ENCODE measurements at places on chromosomes 6 and 20.

DNA sequence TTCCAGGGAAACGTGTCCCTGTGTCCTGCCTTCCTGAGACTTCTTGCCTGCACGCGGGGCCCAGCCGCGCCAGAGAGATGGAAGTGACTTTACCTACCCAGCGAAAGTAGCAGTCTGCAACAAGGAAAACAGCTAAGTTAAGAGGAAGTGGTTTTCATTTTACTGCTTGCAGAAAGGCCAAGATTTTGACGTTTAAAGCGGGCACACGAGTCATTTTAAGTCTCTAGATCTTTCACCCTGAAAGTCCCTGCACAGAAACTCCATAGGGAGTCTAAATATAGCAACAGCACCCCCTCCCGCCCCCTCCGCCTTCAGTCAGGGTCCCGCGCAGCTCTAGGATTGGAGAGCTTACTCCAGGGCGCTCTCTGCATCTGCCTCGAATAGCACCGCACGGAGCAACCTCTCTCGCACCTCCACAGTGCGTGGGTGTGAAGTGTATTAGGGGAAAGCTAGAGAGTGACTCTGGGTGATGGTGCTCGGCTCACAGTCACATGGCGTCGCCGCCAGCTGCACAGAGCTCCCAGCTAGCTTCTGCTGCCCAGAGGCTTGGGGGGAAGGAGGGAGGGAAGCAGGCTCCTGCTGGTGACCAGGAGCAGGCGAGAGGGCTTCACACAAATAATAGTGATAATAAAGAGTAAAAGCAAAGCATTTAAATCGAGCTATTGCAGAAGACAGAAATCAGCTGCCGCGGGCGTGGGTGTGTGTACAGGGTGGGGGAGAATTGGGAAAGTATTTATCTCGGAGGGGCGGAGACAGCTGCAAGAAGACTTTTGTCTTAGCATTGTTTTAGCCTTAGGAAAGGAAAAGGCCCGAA is 1.8 kb upstream of the KCNQ5 start:
- DNase-seq = peak; percentile 91

DNA sequence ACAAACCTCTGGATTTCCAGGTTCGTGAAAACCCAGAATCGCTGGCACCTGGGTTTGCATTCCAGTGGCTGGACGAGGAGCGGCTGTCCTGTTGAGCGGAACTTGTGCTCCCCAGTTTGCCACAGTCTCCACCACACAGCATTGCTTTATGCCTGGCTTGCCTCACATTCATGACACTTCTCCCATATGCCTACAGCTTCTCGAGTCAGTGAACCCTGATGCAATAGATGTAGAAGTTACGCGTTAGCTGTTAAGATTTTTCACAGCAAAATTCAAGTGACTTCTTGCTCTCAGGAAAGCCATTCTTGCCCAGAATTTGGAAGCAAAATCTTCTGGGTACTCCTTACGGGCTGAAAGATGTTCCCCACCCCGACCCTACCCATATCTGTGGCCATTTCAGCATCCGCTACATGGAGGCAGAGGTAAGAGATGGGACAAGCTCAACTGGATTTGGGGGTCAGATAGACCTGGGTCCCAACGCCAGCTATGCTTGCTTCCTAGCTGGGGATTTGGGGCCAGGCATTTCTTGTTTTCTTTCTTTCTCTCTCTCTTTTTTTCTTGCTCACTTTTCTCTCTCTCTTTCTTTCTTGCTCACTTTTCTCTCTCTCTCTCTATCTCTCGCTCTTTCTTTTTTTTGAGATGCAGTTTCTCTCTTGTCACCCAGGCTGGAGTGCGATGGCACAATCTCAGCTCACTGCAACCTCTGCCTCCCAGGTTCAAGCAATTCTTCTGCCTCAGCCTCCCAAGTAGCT is 12.4 kb upstream of the GDAP1L1 start:
- no peak for DNase-seq

DNA sequence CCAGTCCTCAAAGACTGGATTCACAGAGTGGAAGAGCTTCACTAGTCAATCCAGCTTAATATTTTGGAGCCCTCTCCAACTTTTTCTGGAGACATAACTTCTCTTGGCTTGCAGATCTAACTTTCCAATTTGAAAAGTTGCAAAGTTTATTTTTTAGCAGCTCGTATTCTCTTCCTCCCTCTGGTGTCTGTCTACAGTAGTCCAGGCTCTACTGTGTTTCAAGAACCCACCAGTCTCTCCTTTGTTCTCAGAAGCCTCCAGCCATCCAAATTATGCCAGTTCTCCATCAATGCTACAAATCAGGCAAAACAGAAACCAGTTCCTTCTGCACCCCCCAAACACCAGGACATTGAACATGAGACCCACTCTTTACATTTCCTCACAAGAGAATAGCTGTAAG is 376.1 kb upstream of the OPRM1 start:
- DNase-seq = no peak

DNA sequence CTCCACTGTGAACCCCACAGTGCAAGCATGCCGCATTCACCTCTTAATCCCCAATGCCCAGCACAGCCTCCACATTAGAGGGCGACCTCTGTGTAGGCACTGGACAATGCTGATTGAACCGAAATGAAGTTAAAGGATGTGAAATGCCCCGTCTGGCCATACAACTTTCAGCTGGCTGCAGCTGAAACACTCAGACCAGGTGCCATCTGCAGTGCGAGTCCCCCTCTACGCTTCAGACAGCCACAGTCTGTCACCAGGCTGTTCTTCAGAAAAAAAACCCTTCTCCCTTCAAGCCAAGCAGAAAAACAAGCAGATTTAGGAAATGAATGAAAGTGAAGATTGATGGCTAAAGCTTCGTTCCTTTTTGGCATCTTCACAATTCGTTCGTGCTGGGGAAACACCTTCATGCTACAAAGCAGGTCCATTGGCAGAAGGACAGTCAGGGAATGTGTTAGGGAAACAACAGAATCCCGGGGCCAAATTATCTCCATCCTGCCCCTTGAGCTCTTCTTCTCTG is 44.7 kb downstream of the TNFAIP3 start:
- no peak for DNase-seq

GRCh38 chr6:111091987-111092386 is 4.7 kb downstream of the SLC16A10 start:
- no peak for DNase-seq

DNA sequence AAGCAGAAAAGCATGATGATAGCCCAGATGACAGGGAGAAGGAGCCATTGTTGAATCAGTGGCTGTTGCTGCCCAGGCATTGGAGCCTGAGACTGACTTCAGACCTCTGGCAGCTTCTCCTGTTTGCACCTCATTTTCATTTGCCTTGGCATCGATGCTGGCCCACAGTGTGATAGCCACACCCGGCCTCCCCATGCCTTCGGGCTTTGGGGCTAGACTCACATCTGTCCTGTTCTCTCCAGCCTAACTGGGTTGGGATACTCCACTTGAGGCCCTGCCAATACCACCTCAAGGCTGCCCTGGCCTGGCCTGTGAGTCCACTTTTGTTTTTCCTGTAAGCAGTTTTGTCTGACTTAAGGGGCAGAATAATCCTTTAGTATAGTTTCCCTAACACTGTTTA is 140.4 kb downstream of the UST start:
- no peak for DNase-seq

DNA sequence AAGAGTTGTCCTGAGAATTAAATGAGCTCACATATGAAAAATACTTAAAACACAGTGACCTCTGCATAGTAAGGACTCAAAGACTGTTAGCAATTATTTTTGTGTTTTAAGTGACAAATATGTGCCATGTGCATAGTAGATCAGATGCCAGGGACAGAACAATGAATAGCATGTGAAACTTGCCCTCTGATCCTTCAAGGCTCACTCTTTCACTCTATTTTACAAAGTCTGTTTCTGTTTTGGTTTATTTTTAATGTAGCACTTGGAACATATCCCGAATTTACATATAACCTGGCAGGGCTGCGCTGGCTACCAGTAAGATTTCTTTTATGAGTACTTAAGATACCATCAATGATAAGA is 135.5 kb upstream of the TNFAIP3 start:
- no peak for DNase-seq

DNA sequence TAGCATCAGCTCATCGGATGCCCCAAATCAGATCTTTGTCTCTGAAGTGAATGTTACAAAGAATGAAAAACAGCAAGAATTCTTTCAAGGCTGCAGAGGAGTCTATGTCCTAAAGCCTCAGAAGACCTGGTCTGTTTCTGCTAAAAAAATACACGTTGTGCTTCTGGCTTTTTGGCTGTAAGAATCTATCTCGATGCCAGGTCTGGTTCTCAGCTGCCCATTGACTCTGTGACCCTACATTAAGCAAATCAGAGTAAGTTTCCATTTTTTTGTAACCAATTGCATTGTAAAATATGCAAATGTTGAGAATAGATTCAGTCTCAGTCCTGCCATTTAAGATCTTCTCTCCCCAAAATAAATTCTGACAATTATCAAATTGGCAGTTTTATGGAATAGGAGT is 705.4 kb downstream of the RFPL4B start:
- no peak for DNase-seq

- DNase-seq = no peak
Observed at GRCh38 chr6:75892384-75892783, 143.3 kb downstream of the MYO6 start.

- DNase-seq = no peak
Observed at GRCh38 chr6:15346315-15346714, 100.4 kb downstream of the JARID2 start.

DNA sequence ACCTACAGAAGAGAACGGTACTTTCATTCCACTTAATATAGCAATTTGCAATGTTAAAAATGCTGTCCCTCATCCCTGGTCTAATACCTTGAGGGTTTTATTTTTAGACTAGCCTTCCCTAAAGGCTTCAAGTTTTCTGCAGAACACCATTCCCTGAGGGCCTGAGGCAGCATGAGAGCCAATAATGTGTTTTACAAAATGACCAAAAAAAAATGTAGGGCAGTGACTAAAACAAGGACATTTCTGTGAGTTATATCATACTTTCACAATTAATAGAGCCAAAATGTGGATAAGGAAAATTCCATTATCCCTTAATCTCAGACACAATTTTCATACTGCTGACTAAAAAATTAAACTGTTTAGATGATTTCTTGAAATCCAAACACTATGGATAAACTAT is 22.7 kb downstream of the GPR63 start:
- DNase-seq = no peak

DNA sequence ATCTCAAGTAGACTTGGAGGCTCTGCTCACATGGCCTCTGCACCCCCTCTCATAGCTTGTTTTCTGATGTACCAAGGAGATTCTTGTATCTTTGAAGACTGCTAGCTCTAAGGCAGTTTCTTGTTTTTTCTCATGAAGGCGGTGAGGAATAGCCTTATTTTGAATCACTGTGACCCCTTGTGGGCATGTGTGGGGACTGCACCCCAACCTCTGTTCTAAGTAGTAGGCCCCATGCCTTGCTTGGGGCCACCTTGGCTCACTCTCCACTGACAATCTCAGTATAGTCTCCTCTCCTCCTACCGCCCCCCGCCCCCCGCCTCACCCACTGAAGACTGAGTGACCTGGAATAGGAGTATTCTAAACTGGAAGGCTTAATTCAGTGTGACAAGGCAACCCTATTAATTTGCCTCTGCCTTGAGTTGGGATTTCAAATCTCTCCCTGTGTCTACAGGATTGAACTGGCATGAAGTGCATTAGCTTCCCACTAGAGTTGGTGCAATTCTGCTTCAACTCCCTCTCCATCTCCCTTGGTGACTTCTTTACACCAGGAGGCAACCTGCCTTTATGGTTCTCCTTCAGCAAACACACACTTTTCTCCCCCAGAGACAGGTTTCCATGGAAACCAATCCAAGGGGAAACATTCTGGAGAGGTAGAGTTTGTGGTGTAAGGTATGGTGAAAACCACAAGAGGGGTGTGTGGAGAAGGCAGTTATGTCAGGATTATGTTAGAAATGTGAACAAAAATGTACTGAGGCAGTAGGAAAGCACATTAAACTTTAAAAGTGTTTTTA is 75.4 kb upstream of the ECI2 start:
- DNase-seq = peak; percentile 82

DNA sequence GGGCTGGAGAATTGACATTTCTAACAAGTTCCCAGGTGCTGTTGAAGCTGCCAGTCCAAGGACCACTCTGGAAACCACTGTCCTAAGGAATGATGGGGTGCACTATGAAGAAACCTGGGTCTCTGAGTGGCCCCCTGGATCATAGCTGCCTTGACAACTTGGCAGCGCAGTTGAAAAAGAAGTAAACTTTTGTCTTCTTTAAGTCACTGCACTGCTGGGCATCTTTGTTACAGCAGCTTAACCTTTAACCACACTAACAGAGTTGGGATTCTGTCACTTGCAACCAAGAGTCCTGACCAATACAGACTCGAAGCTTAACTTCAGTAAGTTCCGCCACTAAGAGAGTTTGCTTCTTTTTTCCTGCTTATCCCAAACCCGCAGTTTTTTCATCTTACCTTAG is 8.5 kb upstream of the KCNK15 start:
- no peak for DNase-seq

DNA sequence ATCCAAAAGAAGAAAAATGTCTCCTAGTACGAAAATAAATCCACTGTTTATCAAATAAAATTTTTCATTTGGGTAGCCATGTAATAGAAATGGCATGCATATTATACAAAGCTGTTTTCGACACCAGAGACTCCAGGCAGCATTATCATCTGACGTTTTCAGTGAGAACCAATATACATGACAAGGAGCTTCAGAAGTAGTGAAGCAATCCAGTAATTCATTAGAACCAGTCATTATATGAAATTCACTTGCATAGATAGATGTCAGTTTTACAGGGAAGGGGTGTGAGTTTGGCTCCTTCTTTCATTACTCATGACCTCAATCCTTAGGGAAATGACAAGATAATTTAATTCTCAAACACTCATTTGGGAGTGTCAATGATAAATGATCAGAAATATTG is 14.7 kb downstream of the HTR1B start:
- no peak for DNase-seq

DNA sequence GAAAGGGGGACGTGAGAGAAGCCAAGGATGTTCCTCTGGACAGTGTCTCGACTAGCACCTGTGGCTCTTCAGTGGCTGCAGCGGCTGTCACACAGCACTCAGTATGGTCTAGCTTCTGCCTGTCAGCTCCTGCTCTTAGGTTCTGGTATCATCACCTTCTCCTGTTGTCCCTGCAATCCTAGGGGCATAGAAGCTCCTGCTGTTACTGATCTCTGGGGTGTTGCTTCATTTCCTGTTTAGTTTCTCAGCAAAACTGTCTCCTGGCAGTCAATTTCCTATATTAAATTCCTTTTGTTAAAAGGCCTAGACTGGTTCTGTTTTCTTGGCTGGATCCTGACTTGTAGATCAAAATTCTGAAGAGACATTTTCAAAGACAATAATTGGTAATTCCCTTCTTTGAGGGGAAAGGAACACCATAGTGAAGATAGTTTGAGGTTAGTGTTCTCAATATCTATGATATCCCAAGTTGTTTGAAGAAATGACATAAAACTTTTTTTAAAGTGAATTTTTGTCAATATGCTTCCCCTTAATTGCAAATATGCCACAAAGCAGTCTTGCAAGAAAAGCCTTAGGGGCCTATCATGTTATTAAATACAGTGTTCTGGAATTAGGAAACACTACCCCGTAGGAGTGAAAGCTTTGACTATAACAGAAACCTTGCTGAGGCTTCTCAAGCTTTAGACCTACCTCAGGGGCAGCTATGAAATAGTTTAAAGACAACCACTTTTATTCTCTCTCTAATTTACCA is 148.5 kb downstream of the KIF6 start:
- no peak for DNase-seq

- DNase-seq = no peak
Observed at GRCh38 chr20:47859278-47859677, 74.0 kb upstream of the SULF2 start.
